ENCODE measurements at places on chromosomes 12 and 14.

- DNase-seq = no peak
Observed at GRCh38 chr14:68331991-68332390, 460.9 kb downstream of the ZFP36L1 start.

GRCh38 chr12:12999959-13000615, at the start of gene HEBP1:
Gene HEBP1 (minus strand): TSS chr12:13000265. CDS start chr12:13000114, 151 bp downstream.
- peak; percentile 91 for DNase-seq

DNA sequence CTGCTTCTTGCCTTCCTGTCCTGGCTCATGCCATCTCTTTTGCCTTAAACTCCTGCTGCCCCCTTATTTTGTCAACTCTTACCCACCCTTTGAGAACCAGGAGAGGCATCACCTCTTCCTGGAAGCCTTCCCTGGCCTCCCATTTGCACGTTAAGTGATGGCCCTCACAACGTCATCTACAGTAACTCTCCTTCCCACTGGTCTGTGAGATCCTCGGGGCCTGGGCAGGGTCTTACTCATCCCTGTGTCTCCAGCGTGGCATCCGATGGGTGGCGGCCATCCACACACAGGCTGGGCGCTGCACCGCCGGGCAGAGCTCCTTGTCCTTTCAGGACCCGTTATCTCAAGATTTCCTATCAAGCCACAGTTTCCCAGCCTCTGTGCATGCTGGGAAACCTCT, 16.8 kb upstream of the CACNA2D4 start:
- DNase-seq = no peak

DNA sequence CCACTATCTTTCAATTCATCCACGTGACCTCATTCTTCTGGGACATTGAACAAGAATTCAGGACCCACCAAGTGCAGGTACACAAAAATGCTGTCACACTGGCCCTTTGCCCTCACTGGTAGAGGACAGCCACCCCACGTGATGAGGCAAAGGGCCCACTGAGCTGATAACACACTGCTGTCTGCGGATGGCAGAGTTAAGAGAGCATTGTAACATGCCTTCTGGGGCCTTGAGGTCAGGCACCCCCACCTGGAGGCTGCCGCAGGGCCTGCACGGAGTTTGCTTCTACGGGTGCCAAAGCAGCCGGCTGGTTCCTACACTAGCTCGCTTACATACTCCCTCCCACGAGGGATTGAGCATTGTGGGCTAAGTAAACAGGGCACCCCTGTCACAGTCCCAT, 101.0 kb downstream of the LRIG3 start:
- DNase-seq = no peak

DNA sequence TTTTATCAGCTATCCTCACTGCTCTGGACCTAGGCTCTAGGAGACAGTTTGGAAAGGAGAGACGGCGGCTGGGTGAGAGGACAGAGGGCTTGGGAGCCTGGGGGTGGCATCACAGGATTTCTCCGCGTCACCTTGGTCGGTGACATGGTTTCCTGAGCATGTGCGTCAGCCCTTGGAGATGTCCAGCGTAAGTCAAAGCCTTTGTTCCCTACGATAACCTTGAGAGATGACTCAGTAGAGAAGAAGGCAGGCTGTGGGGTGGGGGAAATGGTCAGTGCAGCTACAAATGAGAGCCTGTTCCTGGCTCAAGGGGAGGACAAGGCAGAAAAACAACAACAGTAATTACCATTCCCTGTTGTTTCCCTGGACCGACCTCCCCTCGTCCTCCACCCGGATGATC, 90.2 kb upstream of the TBX3 start:
- DNase-seq = no peak

DNA sequence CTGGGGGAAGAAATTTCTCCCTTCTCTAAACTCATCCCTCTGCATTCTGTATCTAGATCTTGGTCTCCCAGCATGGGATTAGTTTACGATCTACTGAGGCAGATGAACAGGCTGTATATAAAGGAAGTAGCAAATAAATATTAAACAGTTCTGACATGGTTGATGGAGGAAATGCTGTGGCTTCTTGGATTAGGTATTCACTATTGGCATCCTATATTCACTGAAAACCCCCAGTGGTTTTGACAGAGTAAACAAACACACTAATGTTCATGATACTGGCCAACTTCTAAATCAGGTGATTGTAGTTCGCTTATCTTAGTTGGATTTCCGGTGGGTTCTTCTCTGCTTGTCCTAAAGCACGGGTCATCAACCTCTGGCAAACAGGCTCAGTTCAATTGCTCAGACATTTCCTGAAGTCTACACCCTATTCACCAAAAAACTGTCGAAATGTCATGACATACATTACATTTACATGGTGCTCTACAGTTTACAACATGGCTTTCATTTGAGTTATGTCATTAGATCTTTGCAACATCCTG, 433.9 kb downstream of the EGLN3 start:
- DNase-seq = no peak

DNA sequence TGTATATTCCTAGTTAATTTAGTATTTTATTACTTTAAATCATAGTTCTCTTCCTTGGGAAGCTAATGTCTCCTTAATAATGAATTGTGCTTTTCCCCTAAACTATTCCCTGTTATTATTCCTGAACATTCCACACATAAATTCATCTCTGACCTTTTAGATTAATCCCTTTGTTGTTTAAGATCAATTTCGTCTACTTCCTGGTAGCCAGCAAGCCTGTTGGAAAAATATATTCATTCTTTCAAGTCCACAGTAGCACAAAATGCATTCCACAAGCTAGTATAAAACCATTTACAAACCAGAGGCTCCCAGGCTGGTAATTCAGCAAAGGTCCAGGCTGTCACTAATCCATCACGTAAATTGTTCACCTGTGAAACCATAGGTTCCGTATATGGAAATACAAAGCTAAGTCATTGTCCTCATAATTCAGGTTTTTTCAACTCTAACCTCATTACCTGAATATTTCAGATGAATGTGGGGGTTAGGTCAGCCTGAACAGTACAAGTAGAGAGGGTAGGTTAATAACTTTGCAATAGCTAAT, 232.7 kb downstream of the SEC23A start:
- no peak for DNase-seq

- DNase-seq = no peak
Observed at GRCh38 chr12:27821259-27821973, 41.4 kb upstream of the MANSC4 start.

GRCh38 chr14:75884198-75884611, 97.6 kb downstream of the TGFB3 start:
- no peak for DNase-seq

DNA sequence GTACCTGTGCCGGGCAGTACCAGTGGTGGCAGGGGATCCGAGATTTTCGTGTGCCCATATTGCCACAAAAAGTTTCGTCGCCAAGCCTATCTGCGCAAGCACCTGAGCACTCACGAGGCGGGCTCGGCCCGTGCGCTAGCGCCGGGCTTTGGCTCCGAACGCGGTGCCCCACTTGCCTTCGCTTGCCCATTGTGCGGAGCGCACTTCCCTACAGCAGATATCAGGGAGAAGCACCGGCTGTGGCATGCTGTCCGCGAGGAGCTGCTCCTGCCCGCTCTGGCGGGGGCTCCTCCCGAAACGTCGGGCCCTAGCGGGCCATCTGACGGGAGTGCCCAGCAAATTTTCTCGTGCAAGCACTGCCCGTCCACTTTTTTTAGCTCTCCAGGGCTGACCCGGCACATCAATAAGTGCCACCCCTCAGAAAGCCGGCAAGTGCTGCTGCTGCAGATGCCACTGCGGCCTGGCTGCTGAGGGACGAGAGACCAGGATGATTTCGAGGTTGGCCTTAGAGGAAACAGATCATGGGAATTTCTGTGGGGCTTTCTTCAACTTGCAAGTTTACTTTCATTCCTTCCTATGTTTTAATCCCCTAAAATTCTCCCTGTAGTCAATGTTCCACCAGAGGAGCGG, 1.6 kb downstream of the INSM2 start:
- no peak for DNase-seq

GRCh38 chr12:19316425-19316824, 122.9 kb upstream of the AEBP2 start:
- DNase-seq = no peak

All from activated CD8-positive, alpha-beta memory T cell treated with anti-CD3 and anti-CD28 coated beads for 4 hours (primary cell).